ENCODE measurements at places on chromosomes 12 and 14. TPM values are rescaled to one million over a fixed set of nuclear protein-coding genes. Genes with fewer than 3 reads are reported as not detected.

DNA sequence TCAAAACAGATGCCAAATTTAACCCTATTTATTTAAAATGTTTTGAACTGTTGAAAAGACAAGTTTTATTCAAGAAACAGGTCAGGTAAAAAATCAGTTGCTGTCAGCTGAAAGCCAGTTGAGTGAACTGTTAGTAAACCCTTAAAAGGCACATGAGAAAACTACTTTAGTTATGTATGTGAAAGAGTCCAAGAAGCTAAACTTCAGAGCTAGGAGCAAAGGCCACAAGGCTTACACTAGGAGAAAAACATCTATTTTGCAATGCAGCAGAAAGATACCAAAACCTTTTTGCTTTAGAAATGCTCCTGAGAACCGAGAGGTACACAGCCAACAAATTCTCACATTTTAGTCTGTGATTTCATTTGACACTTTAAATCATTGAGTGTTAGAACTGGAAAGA lies 375.2 kb downstream of the FSCB start:
- DNase-seq, result no peak

GRCh38 chr12:53232646-53233461 lies 845 bp upstream of the RARG start:
- no peak for DNase-seq

GRCh38 chr12:111773801-111774551 lies 7.2 kb downstream of the ALDH2 start:
- DNase-seq, result no peak

DNA sequence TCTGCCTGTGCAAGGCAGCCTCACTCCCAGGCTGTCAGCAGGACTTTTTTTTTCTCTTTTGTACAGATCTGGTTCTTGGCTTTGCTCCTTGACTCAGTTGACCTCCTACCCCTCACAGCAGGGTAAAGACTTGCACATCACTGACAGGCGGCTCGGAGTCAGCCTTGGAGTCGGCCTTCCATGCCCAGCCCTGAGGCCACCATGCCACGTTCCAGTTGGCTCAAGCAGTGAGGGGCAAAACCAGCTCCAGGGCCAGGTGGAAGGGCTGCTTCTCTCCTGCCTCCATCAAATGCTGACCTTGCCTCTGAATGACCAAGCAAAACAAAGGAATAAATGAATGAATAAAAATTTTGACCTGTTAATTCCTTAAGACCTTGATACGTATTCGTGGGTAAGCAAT lies 27.6 kb downstream of the JAG2 start:
- DNase-seq, result no peak

GRCh38 chr12:24025153-24025798 lies 75.8 kb upstream of the SOX5 start:
- no peak for DNase-seq

GRCh38 chr12:109949089-109949488 lies 47.1 kb downstream of the GIT2 start:
- no peak for DNase-seq

- no peak for DNase-seq
Observed at GRCh38 chr14:64574371-64575107, 24.8 kb downstream of the PPP1R36 start.

- DNase-seq, result no peak
Observed at GRCh38 chr14:53109105-53110041, 43.8 kb downstream of the DDHD1 start.

DNA sequence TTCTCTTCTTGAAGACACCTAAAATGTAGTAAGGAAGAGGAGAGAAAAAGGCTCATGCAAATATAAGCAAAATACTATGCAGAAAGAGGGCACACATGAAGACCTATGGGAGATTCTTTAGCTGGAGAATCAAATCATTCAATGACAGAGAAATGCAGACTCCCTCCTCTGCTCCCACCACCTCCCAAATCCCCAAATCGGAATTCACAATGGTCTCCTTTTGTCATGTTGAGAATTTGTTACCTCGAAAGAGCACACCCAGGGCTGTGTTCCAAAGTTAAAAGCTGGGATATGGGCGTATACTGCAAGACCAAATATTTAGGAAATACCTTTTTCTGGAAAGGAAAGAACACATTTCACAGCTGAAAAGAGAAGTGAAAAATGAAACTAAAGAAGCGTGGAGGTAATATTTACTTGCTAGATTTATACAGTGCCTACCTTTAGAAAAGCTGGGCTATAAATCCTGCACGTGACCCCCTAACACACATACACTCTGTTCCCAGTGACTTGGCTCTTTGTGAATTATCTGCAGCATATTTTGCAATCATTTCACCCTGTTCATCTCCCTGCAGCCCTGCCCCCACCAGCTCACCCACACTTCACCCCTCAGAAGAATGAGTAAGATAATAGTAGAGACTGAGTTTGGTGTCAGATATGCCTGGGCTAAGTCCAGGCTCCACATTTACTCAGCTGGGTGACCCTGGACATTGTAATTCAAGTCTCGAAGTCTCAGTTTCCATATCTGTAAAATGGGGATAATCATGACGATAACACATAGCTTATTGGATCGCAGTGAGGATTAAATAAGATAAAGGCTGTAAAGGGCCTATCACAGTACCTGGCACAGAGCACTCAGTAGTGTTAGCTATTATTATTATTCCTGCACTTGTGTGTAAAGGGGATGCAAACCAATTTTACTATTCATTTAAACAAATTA lies 2.9 kb upstream of the CACNA1C start:
- no peak for DNase-seq

DNA sequence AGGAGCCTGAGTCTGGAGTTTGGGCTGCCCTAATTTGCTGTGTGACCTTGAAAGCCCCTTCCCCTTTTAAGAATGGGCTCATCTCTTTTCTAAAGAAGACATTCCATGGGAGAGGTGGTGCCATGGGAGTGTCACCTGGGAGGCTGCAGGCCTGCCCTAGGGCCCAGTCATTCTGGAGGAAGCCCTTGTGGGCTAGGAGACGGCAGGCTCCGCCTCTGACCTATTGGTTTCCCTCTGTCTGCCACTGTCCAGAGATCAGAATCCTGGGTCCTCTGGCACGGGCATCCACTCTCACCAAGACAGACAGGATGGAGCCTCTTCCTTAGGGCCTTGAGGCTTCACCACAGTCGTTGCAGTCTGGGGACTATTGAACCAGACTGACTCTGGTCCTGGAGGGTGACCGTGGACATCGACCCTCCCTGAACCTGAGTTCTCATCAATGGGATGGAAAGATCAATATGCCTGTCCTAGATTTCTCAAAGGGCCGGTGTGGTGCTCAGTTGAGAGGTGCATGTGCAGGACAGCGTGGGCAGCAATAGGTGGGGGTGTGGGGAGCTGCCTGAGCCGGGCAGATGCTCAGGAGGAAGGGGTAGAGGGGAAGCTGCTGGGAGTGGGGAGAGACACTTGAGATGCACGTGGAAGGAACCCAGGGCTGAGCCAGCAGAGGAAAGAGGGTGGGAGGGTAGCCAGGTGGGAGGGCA lies 12.2 kb upstream of the CLMN start:
- no peak for DNase-seq

DNA sequence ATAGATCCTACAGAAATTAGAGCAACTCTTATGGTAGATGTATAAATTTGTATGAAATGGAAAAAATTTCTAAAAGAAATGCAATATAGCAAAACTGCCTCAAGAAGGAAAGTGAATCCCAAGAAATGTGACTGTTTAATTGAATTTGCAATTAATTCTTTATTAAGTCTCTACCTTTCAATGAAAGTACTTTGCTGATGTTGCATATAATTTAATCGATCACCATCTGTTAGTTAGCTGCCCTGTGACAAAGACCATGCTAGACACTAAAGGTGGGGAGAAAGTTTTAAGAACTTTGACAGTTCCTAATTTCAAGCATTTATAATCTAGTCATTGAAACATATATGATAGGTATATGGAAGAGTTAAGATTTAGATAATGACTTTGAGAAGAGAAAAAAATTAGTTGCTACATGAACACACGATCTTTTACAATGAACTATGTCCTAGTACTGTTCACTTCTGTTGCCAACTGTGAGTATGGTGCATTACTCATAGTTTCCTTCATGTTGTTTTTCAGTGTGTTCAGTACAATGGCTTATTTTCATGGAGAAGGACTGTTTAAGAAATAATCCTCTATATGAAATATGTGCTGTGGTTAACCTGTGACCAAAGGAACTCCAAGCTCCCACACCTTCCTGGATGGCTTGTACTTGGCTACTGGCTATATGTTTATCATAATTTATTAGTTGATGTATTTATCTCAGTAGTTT lies 128.4 kb downstream of the METTL25 start:
- no peak for DNase-seq

GRCh38 chr12:121417847-121418246 lies 17.9 kb downstream of the RNF34 start:
- no peak for DNase-seq

GRCh38 chr14:95953111-95953724 lies 76.6 kb downstream of the TUNAR start:
- DNase-seq, result peak; percentile 22

GRCh38 chr12:46676396-46676795 lies 149.4 kb downstream of the SLC38A4 start:
- DNase-seq, result no peak

GRCh38 chr12:128820723-128821432 lies 2.9 kb downstream of the SLC15A4 start:
- DNase-seq, result no peak

DNA sequence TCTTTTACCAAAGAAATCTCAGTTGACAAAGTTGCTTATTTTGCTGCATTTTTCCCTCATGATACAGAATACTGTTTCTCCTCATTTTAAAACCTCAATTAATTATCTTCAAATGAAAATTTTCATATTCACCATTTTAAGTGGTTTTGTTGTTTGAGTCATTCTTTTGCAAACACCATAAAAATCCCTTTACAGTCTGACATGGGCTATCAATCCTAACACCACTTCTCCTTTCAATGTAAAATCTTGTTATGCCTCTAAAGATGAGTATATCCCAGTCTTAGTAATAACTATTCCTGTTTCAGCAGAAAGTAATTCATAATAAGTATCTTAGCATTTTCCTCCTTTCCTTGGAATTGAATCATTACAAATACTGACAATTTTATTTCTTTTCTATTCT lies 192.2 kb downstream of the SYT1 start:
- DNase-seq, result no peak

- DNase-seq, result no peak
Observed at GRCh38 chr14:89616852-89617341, 199.9 kb upstream of the FOXN3 start.

DNA sequence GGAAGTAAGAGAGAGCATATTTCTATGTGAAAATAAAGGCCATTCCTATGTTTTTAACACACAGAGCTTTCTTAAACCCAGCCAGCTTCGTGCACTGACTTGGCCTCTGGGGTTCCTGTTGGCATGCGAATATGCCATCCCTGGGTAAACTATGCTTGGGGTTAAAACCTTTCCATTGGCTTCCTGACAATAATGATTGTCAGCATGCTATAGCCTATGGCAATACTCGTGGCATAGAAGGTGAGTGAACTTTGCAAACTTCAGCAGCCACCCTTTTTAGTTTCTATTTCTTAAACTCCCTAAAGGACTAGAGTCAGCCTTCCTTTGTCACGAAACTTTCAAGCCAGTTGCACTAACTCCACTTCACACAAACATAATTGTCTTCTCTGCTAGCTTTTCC lies 148.4 kb upstream of the RGS6 start:
- no peak for DNase-seq

- DNase-seq, result peak; percentile 41
Observed at GRCh38 chr12:56931474-56931978, 2.7 kb downstream of the SDR9C7 start.

DNA sequence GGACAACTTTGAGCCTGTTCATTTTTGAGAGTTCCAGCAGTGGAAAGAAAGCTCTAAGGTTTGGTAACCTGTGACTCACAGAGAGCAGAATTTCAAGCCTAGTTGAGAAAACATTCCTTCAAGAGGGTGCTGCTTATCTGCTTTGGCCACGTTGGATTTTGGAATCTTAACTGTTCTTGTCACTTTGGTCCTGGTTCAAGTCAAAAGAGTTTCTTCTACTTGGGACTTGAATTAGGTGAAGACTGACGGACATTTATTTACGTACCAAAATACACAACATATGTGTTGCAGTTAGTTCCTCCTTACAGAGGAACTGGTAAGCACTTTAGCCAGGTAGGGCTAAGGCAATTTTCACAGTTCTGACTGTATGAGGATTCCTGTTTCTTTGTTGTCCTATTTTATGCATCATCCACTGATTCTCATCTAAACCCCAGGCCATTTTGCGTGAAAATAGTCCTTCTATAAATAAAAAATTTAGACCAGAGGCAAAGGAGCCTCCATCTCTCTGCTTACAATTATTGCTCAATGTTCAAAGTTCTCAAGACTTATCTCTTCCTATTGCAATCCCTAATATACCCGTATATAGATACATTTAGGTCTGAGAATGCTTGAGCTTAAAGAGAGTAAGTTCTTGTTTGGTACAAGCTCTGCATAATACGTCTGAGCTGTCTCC lies 580.9 kb downstream of the DIO2 start:
- no peak for DNase-seq

- peak; percentile 28 for DNase-seq
Observed at GRCh38 chr12:129119537-129119936, 266.3 kb downstream of the GLT1D1 start.

GRCh38 chr12:96882862-96883261 lies 24.2 kb upstream of the NEDD1 start:
- DNase-seq, result no peak

- no peak for DNase-seq
Observed at GRCh38 chr14:23175823-23176222, 7.6 kb downstream of the SLC7A8 start.

DNA sequence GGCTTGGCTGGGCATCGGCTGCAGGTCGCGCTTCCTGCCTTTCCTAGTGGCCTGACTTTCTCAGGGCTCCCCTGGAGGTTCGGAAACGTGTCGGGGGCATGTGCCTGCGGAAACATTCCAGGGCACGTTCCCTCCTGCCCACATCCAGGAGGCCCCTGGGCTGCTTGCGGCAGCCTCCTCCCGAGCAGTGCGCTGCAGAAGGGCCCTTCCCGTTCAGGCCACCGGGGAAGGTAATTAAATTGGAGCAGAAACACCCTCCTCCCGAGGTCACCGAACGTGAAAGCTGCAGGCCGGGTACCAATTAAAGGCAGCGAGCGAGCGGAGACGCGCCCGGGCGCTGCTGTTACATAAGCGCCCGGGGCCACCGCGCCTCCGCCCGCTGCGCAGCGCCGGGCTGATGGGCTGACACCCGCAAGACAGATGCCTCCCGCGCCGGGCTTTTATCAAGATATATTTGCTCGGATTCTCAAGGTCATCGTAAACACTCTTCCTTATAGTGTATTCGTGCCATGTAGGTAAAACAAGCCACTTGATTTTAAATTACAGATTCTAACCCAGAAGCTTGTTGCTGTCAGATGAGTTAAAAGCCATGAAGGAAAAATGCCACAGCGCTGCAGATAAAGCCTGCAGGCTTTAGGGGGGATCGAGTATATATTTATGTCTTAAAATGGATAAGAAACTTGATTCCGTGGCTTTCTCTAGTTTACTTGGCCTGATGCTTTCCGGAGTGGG lies 31.4 kb downstream of the SSPN start:
- DNase-seq, result peak; percentile 37

GRCh38 chr14:65019944-65020566 lies 33.4 kb downstream of the FNTB start:
- peak; percentile 46 for DNase-seq

The BMAL2 gene
- 6.0 TPM for polyA plus RNA-seq

The PRPF39 gene
- polyA plus RNA-seq, result 72.7 TPM

The PSMA6 gene
- polyA plus RNA-seq, result 150 TPM

The CLEC6A gene
- polyA plus RNA-seq, result 0.16 TPM

The CTSG gene
- polyA plus RNA-seq, result 0.62 TPM

The GZMB gene
- polyA plus RNA-seq, result 0.60 TPM

The RHEBL1 gene
- 2.2 TPM for polyA plus RNA-seq

The SRRM4 gene
- polyA plus RNA-seq, result 0.03 TPM

The PIWIL1 gene
- polyA plus RNA-seq, result 0.43 TPM

The FAM90A1 gene
- polyA plus RNA-seq, result 2.7 TPM

The RTN1 gene
- 4.2 TPM for polyA plus RNA-seq

All from renal cortex interstitium (tissue), 15 donors.